SJCRH30 (cell line): ENCODE measurements at places on chromosomes 12 and 14. TPM values are rescaled to one million over a fixed set of nuclear protein-coding genes. Genes with fewer than 3 reads are reported as not detected.

- no peaks in the 10 kb centered on the region for H3K27me3 ChIP-seq
- no peak for DNase-seq
- no peak overlapping the region for H3K27ac ChIP-seq
These were observed 28.3 kb upstream of the ZFP36L1 start for GRCh38 chr14:68820999-68821683.

DNA sequence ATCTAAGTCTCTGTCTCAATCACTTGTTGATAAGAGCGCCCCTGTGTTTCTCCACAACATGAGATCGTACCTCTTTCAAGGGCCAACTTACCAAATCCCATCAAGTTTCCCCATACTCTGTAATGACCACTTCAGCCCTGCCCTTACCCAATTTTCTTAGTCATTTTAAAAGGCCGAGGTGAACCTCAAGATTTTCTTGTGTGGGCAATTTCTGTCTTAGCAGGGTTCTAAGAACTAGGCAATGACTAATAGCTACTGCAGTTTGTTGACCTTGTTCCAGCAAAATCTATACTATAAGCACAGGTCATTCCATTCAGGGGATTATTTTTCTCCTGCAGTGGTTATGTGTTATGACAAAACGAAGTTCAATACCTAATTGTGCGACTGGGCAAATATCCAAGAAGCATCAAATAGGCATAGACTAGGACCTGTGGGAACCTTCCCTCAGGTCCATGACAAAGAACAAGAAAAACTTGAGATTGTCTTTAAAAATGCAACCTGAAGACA, 359.8 kb downstream of the PCNX1 start:
- H3K36me3 ChIP-seq = no peaks in the 10 kb centered on the region
- DNase-seq = no peak
- no peak overlapping the region for H3K27ac ChIP-seq
- no peak overlapping the region for H3K4me3 ChIP-seq
- H3K4me1 ChIP-seq = no peaks in the 10 kb centered on the region

- H3K4me1 ChIP-seq = no peaks in the 10 kb centered on the region
- no peak for DNase-seq
- H3K27ac ChIP-seq = no peak overlapping the region
- H3K27me3 ChIP-seq = no peaks in the 10 kb centered on the region
These were observed 2.3 kb downstream of the MON2 start for GRCh38 chr12:62468935-62469334.

The ADAM21 gene
- total RNA-seq = 0.15 and 0.67 TPM in 2 replicates
